ENCODE measurements at places on chromosomes 16 and 17.

DNA sequence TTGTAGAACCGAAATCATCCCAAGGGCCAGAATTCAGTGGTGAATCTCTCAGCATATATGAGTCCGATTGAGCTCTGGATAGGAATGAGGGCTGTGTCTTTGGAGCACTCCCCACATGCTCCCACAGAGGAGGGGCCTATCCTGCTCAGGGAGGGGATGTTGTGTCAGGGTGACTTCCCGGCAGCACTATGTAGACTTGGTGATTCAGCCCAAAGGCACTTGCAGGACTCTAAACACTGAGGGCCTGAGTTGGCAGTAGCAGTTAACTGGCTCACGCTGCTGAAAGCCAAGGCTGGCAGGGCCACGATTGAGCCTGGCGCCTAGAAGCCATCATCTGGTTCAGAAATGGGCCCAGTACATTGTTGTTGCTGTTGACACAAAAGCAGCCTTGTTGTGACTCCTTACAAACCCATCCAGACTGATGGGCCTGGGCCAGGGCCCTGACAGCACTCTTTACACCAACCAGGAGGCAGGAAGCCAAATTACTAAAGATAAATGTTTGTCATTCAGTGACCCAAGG is 31.9 kb downstream of the NMT1 start:
- peak; percentile 96 for DNase-seq

DNA sequence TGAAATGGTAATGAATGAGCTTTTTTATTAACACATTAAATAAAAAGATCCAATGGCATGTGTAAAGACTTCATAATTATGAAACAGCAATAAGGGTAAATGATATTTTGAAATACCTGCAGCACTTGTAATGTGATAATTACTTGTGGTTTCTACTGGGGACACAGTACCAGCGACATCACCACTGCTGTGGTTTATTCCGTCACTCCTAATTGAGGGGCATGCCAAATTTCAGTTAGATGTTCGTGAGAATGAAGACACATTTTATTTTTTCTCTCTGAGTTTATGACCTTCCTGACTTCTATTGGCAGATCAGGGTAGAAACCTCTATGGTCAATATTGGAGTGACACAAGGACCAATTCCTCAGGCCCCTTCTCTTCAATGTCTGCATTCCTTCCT is 131.9 kb upstream of the XYLT1 start:
- DNase-seq = peak; percentile 29

GRCh38 chr17:65100316-65101140 is 36.6 kb upstream of the RGS9 start:
- peak; percentile 93 for DNase-seq

DNA sequence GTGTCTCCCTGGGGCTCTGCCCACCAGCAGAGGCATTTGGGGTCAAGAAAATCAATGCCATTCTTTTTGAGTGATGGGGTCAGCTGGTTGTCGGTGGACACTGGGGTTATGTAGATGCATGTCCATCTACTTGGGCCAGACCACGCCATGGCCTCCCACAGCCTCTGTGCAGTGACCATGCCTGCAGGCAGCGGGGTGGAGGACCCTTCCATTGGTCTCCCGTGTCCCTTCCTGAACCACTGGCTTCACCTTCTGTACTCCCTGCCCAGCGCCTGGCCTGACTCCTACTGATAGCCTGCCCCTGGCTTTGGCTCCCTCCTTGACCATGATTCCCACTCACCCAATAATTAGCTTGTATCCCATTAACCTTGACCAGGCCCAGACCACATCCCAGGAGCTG is 28.0 kb upstream of the SPNS3 start:
- no peak for DNase-seq

DNA sequence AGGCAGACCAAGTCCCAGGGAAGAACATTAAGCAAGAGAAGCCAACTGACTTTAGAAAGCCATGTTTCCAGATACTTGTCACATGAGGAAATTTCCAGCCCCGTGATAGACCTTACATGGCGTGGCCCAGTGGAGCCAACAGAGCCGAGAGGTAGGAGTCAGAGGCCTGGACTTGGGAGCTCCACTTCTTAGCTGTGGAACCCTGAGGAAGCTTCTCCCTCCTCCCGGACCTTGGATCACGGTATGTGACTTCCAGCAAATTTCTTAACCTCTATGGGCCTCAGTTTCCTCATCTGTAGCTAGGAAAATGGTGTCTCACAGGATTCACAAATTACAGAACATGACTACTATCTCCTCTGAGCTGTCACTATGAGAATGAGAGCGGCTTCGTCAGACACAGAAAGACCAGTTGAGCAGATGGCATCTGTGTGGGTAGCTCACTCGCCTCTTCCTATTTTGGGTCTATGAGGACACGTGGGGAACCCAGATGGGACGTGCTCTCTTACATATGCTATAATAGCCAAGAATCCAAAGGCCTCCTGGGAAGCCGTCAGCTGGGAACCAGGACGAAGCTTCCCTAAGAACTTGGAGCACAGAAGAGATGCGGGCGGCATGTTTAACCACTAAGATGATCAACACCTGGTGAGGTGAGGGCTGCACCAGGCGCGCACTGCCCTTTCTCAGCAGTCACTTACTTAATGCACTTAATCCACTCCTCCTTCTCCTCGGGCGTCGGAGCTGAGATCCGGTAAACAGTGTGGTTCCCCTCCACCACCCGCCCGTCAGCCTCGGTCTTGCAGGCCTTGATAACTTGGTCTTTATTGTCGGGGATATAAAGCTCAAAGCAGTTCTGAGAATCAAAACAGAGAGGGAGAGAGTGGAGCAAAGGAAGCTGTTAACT is 102.3 kb downstream of the CYTH1 start:
- no peak for DNase-seq

DNA sequence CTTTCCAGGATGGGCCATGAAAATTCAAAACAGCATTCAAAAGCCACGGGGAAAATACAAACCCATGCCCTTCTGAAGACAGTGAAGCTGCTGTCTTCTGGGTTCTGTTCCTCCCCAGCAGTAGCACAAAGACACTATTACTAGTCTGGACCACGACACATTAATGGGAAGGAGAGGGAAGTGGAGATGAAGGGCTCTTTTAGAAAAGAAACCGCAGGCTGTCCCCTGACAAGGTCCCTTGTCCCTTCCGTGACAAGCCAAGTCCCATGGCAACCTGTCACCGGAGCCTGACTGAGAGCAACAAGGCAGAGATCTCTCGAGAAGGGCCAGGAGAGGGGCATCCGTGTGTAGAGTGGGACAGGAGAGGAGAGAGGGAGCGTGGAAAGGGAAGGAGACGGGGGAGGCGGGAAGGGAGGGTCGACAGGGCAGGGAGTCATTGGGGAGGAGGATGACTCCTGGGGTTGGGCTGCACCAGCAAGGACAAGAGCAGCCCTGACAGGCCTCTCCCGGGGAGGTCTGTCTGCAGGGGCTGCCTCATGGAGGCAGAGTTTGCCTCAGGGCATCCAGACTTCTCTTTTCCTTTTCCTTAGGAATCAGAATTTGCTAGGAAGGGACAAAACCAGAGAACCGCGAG is 436.2 kb downstream of the SLC39A11 start:
- no peak for DNase-seq

GRCh38 chr17:17186051-17186450 is 20.1 kb downstream of the PLD6 start:
- DNase-seq = no peak

DNA sequence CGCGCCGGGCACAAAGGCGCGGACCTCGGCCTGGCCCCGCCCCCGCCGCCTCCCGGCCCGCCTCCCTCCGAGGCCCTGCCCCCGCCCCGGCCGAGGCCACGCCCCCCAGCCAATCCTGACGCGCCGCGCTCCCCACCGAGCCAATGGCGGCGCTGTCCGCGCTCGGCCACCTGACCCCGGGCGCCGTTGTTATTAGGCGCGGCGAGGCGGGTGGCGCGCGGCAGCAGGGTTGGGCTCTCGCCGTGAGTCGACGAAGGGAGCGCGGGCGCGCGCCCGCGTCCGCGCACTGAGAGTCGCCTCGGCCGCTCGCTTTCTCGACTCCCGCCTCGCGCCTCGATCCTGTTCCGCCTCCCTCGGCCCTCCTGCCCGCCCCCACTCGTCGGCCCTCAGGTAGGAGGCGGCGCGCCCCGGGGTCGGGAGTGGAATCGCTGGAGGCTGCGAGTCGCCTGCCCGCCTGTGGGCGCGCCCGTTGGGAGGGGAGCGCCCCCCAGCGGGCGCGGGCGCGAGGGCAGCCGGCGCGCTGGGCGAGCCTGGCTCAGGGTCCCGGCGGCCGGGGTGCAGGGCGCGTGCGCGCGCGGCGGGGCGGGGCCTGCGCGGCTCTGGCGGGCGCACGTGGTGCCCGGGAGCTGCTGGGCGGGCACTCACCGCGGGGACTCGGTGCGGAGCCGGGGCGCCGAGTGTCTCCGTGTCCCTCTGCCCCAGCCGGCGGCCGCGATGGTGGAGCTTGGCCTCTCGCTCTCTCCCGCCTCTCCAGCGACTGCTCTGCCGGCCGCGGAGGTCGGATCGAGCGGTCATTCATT is 405 bp upstream of the CBLN1 start:
- peak; percentile 90 for DNase-seq

- DNase-seq = no peak
Measured at GRCh38 chr16:89338863-89339262, 121.4 kb downstream of the ZNF778 start.
